ENCODE measurements at places on chromosomes 5 and 9.

DNA sequence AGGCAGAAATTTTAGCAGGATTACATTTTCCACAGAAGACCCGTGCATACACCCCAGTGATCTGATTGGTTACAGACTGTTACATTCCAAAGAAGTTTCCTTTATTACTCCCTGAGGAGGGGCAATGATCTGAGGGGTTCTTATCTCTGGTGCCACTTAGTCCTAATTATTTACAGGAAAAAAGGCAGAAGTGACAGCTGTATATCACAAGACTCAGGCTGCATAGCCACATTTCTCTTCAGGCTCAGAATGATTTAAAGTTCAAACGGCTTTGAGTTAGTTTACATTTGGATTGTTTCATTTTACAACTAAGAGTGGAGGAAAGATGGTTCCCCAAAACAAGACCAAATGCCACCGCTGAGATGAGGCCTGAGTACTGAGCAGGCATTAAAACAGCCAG, 17.3 kb downstream of the NAIF1 start:
- no peak for DNase-seq

DNA sequence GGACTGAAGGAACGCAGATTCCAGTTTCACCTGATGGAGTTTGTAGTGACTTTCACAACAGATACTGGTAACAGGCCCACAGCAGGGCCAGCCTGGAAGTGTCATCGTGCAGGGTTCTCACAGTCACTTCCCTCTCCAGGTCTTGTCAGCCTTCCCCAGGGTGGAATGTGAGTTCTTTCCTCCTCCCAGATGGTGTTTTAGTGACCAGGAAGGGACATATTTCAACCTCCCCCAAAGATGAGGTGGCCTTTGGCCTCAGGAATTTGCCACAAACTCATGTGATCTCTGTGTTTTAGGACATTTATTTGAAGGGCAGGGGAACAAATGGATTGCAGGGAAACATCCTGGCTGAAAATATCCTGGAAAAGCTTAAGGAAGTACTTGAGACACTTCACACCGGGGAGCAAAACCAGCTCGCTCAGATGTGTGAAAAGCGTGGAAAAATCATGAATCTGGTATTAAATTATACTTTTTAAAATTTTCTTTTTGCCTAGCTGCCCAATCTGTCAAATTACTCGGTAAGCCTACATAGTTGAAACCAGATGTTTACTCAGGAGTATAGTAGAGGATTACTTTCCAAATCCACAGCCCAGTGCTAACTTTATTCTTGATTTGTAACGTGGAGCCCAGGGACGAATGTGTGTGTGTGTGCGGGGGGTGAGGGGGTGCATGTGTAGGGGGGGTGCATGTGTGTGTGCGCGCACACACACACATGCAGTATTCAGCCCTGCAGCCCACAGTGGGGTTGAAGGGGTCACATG, 66.8 kb downstream of the PTPDC1 start:
- no peak for DNase-seq

DNA sequence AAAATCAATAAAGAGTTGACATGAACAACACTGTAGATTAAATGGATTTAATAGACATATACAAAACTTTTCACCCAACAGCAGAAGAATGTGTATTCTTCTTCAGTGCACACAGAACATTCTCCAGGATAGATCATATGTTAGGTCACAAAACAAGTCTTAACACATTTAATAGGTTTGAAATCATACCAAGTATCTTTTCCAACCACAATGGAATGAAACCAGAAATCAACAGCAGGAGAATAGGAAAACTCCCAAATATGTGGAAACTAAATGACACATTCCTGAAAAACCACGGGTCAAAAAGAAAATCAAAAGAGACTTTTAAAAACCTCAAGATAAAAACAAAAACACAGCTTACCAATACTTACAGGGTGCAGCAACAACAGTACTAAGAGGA, 790.1 kb upstream of the ZNF608 start:
- no peak for DNase-seq

DNA sequence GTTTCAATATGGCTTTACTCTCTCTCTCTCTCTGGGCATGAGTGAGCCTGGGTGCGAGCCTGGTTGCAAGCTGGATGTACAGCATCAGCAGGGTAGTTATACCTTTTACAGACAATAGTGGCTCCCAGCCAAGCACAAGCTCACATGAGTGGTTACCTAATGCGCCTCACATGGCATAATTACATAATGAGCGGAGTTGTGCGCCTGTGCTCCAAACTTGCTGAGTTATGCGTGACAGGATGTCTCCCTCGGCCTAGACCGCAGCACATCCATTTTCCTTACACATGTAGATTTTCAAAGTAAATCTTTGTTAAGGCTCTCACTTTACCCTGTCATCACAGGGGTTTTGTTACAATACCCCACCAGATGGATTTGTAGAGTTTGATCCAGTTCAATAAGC, 233.5 kb upstream of the WWC1 start:
- no peak for DNase-seq

- DNase-seq = no peak
Observed at GRCh38 chr9:107007402-107007801, 144.4 kb downstream of the ZNF462 start.

DNA sequence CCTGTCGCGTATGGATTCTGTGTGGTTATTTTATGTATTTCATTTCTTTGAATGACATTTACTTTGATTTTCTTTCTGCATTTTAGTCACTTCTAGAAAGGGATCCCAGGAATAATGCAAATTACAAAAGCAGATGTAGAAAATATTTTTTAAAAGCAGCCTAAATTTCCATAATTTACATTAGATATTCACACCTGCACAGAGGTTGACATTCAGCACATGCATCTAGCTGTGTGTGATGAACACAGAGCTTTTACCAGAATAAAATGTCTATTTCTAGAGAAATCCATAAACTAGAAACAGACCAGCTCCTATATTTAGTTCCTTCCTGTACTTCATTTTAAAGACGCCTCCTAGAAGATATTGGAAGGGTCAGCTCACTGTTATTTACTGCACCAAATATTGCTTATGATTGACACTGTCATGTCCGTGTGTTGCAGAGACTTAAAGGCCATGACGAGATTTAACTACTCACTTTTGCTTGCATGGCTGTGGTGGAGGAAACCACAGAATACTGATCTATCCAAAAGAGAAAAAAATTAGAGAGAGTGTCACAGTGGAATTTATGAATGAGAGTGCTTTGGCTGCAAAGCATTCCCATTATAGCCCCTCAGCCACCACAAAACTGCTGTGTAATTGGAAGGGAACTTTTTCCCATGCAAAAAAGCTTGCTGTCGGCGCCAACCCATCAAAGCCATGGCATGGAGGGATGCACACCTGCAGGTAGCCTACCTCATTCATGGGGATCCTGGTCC, 58.1 kb downstream of the EBF1 start:
- DNase-seq = no peak

- DNase-seq = no peak
Observed at GRCh38 chr9:82147798-82148425, 159.3 kb downstream of the SPATA31D1 start.

- DNase-seq = no peak
Observed at GRCh38 chr9:32380944-32381343, 3.5 kb upstream of the ACO1 start.

- DNase-seq = peak; percentile 53
Observed at GRCh38 chr9:15211160-15211814, 95.7 kb downstream of the TTC39B start.

DNA sequence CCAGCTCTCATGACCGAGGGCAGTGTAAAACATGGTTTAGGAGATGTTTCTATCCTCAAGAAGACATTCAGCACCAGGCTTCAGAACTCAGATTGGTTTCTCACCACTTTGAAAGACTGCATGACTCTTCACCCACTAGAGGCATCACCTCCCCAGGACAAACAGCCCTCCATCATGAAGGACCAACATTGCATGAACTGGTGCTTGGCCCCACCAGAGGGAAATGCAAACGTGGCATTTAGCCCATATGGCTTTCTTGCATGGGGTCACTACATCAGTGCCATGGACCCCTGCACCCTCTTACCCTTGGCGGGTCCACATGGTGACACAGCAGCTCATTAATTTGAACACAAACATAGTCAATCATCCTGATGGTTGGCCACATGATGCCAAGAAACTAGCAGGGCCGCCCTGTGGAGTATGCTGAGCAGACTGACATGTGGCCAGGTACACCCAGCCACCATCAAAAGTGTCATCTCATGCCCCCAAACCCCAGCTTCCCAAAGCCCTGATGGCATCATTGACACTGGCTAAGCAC, 129.5 kb upstream of the FSTL4 start:
- no peak for DNase-seq

GRCh38 chr9:68533678-68534077, 7.0 kb downstream of the TMEM252 start:
- no peak for DNase-seq

DNA sequence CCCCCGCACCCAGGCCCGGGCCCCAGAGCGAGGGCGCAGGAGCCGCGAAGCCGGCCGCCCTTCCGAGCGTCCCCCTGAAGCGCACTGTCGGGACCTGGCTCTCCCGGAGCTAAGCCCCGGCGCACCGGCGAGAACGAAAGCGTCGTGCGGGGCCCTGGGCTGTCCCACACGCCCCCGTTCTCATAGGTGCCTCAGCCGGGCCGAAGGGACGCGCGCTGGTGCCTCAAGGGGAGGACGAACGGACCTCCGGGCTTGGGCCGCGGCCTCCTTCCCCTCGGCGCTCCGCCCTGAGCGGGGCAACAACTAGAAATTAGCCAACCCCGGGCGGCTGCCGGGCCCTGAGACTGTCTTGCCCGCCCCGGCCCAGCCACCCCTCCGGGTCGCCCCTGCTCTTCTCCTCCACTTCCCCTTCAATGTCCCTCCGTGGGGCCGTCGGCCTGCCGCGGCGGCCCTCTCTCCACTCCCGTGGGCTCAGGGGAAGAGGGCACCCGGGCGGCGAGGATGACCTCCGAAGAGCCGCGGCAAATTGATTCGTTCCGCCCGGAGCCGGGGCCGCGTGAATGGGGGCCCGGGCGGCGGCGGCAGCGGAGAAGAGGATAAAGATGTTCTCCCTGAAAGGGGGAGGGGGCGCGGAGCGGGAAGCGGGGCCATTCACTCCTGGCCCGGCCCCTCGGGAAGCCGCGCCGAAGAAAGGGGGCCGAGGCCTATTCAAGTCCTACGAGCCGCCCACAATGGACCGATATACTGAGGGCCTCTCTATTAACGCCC, 3.5 kb upstream of the PRDM12 start:
- no peak for DNase-seq

DNA sequence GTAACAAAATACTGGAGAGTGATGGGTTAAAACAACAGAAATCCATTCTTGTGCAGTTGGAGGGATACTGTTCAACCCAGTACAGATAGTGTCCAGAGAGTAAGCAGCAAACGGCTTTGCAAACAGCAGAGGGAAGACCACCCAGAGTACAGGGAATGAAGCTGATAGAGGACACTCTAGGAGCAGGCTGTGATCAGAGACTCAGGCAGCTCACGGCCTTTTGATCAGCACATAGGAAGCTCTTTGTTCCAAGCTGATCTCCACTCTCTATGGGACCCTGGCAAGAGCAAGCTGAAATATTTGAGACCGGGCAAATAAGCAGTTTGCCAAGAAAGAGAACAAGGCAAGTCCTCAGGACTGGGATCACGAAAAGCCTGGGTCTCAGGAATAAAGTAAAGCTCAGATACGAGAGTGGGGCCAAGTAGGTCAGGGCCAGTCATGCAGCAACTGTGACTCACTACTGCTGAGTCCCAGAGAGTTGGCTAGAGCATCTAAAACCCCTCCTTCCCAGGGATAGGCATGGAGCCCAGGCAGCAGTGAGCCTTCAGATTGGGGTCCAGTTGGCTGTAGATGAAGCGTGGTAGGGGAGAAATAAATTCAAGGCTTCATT, 52.4 kb downstream of the MELK start:
- no peak for DNase-seq

DNA sequence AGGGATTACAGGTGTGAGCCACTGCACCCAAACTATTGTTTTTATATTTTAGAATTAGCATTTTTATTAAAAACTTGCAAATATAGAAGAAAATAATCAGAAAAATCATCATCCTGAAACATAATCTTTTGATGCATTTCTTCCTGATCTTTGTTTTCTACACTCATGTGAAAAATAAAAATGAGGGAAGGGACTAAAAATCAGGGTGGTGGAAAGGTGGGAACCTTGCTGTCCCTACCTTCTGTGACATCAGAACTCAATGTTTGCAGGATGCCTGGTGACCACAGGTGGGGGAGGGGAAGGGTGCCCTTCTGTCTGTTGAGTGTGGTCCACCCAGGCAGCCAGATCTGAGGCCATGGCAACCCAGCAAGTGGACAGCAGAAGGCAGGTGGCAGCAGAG, at the start of gene SMIM23:
Gene SMIM23, plus strand, starts transcription at position 301 of the 400 bp plus-strand sequence. Its CDS starts 55 bp downstream, at position 356.
- no peak for DNase-seq

- DNase-seq = no peak
Observed at GRCh38 chr5:4883360-4883759, 256.8 kb upstream of the ADAMTS16 start.

DNA sequence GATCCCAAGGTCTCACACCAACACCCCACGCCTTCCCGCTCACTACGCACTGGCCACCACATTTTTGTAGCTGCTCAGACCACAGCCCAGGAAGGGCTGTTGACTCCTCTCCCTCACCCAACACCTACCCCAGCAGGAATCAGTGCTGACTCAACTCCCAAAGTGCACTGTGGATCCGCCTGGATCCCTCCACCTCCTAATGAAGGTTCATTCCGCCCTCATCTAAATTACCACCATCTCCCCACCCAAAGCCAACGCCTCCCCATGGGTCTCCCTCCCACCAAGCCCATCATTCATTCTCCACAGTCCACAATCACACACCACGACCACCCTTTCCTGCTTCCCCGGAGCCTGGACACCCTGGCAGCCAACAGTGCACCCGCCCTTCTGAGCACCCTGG, 57.8 kb downstream of the OLFM1 start:
- no peak for DNase-seq

DNA sequence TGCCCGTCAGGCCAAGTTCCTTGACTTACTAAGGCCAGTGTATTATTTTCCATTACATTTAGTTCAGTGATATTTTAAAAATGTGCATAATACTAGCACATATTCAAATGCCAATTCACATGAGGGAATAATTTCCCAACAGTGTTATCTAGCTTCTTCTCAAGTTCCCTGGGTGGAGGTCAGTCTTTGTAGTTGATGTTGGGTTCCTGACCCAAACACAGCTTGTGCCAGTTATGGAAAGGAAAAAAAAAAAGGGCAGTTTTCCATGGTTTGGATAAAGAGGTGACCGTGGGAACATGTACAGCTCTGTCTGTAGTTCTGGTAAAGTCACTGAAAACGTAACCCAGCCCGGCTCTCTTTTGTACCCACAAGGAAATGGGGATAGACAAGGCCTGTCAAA, 11.5 kb upstream of the PTPN3 start:
- DNase-seq = no peak

DNA sequence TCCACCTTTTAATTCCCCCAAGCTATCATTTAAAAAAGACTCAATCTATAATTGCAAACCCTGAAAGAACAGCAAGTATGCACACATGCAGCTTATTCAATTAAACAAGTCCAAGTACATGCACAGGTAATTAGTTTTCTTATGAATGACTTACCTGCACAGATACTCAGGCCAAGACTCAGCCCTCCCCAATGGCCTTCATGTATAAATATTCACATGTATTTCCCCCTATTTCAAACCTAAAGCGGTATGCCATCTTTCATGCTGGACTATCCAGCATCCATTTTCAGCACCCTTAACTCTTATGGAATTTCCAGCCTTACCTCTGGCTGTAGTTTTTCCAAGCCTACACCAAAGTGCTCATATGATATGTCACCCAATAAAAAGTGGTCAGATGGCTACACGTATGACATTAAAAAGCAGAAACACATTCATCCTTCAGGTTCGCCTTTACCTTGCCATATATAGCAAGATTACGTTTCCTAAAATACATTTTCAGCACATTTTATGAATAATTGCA, 205.5 kb downstream of the MEF2C start:
- DNase-seq = no peak

Data from GM10248 (cell line).